ENCODE measurements at places on chromosomes 1 and 21.

DNA sequence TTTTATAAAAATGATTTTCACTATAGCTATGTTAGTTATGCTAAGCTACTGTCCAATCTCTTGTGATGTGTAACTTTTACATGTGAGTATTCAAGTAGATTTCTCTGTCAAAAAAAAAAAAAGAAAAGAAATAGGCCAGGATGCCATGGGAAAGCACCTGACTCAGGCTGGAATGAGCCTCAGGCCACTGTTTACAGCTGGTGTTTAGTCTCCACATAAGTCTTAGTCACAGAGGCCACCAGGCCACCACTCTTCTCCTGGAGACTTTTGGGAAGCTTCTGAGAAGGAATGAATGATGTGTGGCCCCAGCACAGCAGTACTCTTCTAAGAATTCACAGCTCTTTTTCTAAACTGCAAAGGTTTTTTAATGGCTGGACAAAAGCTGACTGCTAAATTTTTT lies 48.9 kb downstream of the CHML start:
- DNase-seq, result no peak

DNA sequence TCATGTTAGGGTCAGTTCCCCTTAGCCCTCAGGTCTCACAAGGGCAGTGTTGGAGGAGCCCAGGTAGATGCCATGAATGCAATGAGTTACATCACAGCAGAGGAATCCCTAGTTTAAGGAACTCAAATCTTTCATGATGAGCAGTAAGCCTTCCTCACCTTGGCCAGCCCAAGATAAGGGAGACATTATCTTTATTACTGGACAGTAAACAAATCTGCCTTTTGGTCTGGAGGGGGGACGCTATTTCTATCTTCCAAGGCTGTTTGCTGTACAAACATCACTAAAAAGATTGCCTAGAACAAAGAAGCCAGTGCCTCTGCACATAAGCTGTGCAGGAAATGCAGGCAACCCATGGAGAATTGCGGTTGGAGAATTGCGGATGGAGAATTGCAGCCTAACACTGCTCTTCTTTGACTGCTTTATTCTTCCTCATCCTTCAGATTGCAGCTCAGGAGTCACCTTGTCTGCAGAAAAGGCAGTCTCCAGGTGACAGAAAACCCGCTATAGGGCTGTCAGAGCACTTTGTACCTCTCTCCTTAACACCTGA lies 2.3 kb upstream of the CHI3L1 start:
- DNase-seq, result no peak

DNA sequence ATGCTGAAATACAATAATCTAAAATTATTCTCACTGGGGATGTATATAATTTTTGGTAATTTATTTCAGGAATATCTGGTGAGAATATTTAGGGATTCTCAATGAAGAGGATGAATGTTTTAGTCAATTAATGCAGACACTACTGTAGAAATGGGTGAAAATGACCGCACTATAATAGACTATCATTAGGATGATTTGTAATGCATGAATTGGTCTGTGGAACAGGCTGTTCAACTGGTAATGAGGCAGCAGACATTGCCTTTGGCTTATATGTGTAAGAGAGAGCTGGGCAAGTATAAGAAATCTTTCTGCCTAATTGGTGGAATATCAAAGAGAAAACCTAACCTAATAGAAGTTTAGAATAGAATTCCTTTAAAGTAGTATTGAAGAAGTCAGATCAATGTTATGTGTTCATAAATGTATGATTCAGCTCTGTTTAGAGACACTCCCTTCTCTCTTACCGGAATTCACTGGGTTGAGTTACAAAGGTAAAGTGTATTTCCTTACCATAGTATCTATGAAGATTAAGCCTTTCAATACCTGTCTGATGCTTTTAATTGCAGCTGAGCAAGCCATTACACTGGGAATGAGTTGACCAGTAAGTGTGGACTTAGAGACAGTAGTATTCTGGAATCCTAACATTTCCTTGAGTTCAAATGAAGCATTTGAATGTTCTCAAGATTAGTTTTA lies 274.5 kb downstream of the S1PR1 start:
- no peak for DNase-seq

GRCh38 chr1:29762635-29763034 lies 526.3 kb downstream of the PTPRU start:
- DNase-seq, result no peak

GRCh38 chr1:3265835-3266805 lies 188.3 kb upstream of the ARHGEF16 start:
- DNase-seq, result no peak

GRCh38 chr1:94873520-94874351 lies 53.2 kb downstream of the CNN3 start:
- no peak for DNase-seq

- DNase-seq, result no peak
Observed at GRCh38 chr1:18400347-18401102, 80.2 kb upstream of the KLHDC7A start.
